Stimulated activated CD8-positive, alpha-beta memory T cell treated with anti-CD3 and anti-CD28 coated beads, Interleukin-7, amount 100 ng/mL, for 1 hour (primary cell): ENCODE measurements at places on chromosomes 3 and 15.

- no peak for DNase-seq
Measured at GRCh38 chr3:71430941-71431552, 152.5 kb downstream of the FOXP1 start.

- no peak for DNase-seq
Measured at GRCh38 chr3:158407844-158408517, 163.0 kb upstream of the MLF1 start.

DNA sequence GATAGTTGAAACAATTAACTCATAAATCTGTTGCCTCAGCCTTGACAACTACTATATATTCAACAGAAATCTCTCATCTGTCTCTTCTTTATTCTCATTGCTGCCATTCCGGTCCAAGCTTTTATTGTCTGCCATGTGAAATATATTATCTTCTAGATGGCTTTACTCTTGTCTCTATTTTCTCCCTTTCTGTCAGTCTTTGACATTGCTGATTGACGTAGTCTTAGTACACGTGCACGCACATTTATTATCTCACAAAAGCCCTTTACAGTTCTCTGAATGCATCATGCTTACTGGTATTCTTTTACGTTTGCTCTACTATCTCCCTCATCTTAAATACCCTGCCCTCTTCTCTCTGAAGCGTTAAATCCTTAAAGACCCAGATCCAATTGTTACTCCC, 5.6 kb downstream of the PDIA3 start:
- DNase-seq = no peak

GRCh38 chr15:58932710-58933280, 684 bp downstream of the SLTM start:
- no peak for DNase-seq

DNA sequence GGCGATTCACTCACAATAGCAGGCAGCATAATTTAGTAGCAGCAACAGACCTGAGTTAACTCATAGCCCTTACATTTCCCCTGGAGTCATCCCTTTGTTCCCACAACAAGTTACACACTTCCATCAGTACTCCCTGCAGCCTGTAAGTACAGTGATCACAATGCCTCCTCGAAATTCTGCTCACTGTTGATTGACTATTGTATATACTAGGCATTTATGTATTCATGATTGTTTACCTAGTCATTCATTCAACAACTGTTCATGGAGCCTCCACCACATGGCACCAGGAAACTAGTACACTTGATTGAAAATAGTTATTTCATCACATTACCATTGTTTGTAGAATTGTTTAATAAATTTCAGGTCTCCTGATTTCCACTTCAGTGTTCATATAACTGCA, 71.4 kb upstream of the P3H2 start:
- no peak for DNase-seq

- DNase-seq = no peak
Measured at GRCh38 chr15:39963786-39964185, 29.9 kb downstream of the EIF2AK4 start.

DNA sequence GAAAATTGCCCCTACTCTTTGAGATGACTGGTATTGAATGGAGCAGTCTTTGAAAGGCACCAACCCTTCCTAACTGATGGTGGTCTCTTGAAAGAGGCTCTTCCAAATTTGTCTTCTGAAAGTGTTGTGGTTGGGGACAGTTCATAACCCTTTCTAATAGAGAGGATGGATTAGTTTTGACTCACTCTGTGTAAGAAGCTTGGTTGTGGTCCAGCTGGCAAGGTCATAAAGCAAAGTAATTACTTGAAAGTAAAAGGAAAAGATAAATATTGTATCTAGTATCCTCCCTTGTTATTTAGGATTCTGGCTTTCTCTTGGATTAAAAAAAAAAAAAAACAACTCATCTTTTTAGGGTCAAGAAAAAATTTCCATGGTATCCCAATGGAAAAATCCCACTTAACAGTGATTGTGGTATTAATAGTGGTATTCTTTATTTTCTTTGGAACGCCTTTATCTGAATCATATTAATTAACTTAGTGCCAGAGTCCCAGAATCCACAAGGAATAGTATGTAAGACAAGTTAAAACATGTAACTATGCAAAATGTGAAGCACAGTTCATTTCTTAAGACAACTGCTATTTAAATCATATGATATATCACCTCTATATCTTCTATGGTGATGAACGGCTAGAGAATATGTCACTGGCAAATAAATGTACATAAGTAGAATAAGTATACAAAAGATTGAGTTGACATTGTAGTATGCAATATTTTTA, 469.3 kb upstream of the CDIN1 start:
- DNase-seq = no peak

DNA sequence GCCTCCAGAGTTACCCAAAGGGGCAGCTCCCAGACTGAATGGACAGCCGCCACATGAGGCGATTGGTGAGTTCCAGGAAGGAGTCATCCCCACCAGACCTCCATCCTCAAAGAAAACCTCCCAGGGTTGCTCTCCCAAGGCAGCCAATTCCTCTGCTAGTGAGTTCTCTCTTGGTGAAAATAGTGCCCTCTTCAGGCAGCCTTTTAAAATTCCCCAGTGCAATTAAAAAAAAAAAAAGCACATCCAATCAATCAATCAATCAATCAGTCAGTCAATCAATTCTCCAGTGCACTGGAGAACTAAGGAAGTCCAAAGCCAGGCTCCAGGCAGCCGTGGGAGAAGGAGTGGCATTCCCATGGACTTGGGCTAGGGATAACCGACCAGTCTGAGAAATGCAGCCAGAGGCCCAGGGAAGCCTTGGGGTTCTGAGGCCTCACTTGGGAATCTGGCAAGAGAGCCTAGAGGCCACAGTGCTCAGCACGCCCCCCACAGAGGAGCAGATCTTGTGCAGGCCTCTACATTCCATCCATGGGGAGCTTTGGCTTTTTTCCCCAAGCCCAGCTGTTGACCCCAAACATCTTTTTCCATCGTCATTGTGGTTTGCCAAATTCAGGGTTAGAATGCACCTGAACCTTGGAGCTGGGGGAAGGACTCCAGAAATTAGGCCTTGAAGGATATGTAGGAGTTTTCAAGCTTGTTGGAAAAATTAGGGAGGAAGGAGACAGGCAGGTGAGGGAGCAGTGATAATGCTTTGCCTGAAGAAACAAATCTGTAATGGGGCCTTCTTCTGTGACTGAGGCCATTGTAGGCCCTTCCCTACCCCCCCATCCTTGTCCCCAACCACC, 4.8 kb downstream of the PAQR5 start:
- no peak for DNase-seq

DNA sequence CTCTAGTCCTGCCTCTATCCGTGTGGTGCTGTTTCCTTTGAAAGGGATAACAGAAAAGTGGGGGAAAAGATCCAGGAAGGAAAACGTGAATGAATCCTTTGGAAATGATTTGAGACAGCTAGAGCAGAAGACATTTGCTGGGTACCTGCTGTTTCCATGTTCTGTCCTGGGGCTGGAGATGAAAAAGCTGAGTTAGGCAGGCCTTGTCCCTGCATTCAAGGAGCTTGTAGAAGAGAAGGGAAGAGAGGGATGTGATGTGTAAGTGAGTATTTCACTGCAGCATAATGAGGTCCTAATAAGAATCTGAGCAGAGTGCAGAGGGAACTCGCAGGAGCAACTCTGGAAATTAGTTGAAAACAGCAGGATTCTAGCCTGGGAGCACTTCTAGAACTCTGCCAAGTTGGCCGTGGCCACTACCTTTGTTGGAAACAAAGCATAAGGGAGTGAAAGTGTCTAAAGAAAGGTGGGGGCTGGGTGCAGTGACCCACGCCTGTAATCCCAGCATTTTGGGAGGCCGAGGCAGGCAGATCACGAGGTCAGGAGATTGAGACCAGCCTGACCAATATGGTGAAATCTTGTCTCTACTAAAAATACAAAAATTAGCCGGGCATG, 13.8 kb upstream of the SEMA4B start:
- DNase-seq = no peak
